ENCODE measurements at places on chromosomes 3 and 15.
A peak's percentile ranks its signal among the peaks of the same experiment; 100 is the strongest.

- no peak for DNase-seq
These were observed 18.1 kb upstream of the ATP13A5 start for GRCh38 chr3:193396451-193397244.

DNA sequence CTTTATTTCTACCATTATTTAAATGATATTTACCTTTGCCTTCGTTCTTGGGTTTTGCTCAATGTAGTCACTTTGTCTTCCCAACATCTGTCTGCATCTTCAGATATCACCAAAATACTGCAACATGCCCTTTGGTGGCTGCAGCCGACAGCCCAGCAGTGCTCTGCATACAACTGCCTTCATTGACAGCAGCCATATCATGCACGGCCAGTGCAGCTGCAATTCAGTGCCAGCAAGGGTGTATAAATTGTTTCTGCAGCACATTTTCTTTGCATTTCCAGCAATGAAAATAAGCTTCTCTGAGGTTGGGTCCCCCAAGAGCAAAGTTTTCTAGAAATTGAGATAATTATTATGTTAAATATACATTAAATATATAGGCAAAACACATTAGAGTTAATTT is 6.0 kb upstream of the PLSCR5 start:
- DNase-seq: no peak

- no peak for DNase-seq
These were observed 8.9 kb downstream of the FAM3D start for GRCh38 chr3:58657571-58658141.

- DNase-seq: no peak
These were observed 5.2 kb downstream of the NUSAP1 start for GRCh38 chr15:41337631-41338522.

DNA sequence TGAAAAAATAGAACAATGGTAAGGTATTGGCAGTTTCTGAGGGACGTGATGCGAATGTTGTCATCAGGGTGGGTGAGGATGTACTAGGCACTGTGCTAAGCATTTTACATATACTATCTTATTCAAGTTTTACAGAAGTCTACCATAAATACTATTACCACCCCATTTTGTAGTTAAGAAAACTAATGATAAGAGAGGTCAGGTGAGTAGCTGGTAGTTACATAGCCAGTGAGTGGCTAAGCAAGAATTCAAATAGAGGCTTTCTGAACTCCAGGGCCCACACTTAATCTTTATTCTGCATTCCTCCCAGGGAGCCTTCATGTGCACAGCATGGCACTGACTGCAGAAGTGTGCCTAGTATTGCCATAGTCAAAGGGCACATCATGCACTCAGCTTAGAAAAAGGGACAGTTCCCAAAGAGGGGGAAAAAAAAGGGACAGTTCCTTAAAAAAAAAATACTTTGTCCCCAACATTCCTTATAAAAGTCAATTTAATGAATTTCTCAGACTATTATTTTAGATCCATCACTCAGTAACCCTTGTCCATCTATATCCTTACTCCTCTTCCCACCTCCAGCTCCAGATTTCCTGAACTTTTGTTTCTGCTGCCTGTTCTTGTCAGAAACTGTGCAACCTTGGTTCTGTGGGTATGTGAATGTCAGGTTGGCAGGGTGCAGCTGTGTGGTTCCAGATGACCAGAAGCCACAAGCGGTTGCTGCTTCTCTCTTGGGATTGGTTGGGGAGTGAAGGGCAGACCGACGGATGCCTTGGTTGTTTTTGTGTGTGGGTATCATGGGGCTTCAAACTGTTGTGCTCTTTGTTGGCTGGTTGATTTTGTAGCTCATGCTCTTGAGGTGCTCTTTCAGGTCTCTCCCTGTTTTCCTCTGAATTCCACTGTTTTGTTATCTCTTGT is 8.3 kb downstream of the MAPKBP1 start:
- DNase-seq: no peak

- DNase-seq: no peak
These were observed 46.1 kb downstream of the MCTP2 start for GRCh38 chr15:94277485-94277884.

DNA sequence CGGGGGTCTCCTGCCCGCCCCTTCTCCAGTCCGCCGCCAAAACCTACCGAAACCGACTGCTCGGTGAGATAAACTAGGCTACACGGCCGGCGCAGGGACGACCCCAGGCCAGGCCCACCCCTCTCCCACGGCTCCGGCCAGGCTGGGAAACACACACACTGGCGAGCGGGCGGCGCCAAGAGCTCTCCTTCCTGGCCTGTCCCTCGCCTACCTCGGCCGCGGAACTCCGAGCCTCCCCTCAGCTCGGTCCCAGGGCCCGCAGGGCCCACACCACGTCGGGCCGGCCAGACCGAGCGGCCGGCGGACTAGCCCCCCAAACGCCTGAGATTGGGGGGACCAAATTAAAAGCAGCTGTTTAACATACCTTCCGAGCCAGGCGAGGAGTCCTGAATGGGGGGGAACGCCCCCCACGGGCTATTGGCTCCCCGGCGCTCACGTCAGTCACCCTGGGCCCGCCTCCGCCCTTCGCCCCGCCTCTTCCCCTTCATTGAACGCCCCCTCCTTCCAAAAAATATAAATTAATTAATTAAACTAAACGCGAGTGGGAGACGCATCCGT is 4.0 kb upstream of the SIN3A start:
- peak; percentile 92 for DNase-seq

DNA sequence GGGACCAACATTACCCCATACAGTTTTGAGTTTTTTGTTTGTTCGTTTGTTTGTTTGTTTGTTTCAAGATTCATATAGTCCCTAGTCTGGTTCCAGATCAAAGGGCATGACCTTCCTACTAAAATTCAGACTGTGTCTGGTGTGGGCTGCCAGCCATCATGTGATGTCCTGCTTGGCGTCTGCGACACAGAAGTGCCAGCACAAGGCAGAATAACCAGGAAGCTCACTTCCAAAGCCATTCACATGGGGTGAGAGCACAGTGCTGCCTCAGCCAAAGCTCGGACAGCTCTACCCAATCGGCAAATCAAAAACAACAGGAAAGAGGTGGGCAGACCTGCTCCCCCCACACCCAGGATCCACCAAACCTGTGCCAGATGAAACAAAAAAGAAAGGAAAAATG is 142.6 kb upstream of the THBS1 start:
- no peak for DNase-seq

GRCh38 chr15:63000706-63001105 is 41.8 kb upstream of the TPM1 start:
- DNase-seq: no peak

GRCh38 chr3:16148783-16149182 is 25.7 kb upstream of the GALNT15 start:
- no peak for DNase-seq

- no peak for DNase-seq
These were observed 25.5 kb downstream of the ATP1B3 start for GRCh38 chr3:141901914-141902313.

GRCh38 chr15:65342493-65342892 is 35.3 kb downstream of the IGDCC3 start:
- no peak for DNase-seq

- DNase-seq: no peak
These were observed 97.5 kb downstream of the BDH1 start for GRCh38 chr3:197458179-197458707.

DNA sequence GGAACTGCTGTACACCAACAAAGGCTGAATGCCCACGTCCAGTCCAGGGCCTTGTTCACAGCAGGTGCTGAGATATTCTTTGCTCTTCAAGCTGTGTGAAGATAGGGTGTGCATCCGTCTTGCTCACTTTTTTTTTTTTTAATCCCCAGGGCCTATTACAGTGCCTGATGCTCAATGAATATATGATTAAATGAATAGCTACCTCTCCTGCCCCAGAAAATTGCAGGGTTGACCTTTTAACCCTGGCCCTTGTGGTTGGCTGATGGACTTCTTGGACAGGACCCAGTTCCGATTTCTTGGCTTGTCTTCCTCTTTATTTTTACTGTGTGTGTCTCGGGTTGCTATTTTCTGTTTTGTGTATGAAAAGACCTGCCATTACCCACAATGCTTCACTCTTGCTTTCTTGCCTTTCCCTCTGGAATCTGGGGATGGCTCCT is 2.9 kb upstream of the FYTTD1 start:
- DNase-seq: no peak

- DNase-seq: no peak
These were observed 8.5 kb downstream of the CSRNP1 start for GRCh38 chr3:39144748-39145380.

- DNase-seq: no peak
These were observed 27.7 kb downstream of the POLQ start for GRCh38 chr3:121517953-121518655.

GRCh38 chr3:172530566-172530965 is 7.3 kb upstream of the TNFSF10 start:
- DNase-seq: no peak

GRCh38 chr15:65323071-65323511 is 18.6 kb downstream of the RNU5B-1 start:
- peak; percentile 57 for DNase-seq

DNA sequence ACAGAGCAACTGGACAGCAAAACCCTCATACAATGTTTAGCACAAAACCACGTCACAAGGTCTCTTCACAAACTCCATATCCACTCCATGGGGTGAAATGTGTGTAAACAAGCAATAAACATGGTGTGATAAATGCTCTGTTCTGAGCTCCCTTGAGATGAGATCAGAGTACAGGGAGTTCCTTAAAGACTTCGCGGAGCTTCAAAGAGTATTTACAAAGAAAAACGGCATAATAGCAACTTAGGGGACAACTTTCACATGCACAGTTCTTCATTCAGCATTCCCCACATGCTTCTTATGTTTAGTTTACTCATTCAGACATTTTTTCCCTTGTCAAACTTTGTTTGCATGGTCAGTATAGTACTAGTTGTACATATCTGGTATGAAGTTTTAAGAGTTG is 52.5 kb upstream of the SUCLG2 start:
- DNase-seq: no peak

DNA sequence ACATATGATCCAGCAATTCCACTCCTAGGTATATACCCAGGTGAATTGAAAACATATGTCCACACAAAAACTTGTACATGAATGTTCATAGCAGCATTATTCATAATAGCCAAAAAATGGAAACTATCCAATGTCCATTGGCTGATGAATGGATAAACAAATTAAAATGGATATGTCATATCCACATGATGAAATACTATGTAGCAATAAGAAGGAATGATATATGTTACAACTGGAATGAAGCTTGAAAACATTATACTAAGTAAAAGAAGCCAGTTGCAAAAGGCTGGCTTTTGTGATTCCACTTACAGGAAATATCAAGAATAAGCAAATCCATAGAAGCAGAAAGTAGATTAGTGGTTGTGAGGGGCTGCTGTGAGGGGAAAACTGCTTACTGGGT is 33.7 kb downstream of the BNC1 start:
- DNase-seq: no peak

DNA sequence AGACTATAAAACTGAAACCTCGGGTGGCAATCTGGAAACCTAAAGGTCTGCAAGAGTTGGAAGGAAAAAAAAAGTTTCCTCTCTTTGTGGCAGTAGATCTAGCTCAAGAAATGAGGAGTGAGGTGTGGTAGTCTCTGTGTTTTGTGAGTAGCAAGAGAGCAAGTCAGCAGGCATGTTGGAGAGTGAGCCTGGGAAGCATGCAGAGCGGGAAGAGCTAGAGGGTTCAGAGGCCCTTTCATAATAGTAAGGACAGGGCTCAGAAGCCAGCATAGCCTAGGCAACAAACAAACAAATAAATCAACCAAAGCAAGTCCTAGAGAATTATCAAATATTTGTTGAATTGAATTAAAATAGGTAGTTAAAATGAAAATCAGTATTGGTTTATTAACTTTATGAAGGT is 189.7 kb upstream of the CBLB start:
- no peak for DNase-seq

DNA sequence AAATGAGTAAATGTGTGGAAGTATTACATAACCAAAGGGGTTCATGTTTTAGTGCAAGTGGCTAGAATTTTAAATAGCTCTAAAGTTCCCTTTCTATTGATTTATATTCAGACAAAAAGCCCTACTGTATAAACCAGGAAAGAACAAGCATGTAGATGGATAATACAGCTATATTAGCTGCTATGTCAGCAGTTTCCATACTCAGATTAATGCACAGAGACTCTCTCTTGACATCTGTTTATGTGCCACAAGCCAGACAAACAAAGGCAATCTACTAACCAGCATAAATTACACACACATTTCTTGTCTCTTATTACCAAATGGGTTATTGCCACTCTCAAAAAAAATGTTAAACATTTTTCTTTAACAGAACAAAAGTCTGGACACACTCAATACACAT is 760.1 kb upstream of the NECTIN3 start:
- no peak for DNase-seq

DNA sequence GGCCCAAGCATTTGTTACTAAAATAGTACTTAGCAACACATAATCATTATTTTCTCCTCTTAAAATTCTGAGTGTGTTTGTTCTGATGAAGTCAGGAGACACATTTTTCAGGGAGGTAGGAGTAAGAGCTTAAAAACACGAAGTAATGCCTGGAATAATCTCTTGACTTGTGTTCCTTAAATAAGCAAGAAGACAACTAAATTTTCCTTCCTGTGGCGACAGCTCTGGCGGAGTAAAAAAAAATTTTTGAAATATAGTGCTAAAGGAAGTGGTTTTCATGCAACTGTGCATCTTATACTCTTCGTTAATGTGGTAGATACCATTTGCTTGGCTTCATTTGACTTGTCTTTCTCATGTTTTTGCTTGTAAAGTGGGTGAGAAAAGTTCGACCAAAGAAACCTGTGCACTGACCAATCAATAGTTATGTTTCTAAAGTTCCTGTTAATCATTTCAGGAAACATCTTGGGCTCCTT is 11.1 kb upstream of the MBNL1 start:
- DNase-seq: no peak

GRCh38 chr3:168331756-168332155 is 236.0 kb upstream of the GOLIM4 start:
- no peak for DNase-seq

DNA sequence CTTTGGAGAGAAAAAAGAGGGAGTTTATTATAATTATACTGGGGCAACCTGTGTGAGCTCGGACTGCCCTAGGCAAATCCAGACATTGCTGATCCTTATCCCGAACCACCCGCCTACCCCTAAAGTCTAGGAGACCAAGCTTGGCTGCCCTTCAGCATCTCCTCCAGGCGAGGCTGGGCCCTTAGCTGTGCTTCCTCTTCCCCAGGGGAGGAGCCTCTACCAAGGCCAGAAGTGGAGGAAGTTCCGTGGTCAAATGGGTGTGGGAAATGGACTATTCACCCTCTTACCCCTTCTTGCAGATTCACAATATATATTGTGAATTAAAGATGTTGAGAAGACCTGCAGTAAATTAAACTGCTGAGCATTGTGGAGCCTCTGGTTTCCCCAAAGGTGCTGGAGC is 158.3 kb upstream of the HES1 start:
- DNase-seq: no peak

DNA sequence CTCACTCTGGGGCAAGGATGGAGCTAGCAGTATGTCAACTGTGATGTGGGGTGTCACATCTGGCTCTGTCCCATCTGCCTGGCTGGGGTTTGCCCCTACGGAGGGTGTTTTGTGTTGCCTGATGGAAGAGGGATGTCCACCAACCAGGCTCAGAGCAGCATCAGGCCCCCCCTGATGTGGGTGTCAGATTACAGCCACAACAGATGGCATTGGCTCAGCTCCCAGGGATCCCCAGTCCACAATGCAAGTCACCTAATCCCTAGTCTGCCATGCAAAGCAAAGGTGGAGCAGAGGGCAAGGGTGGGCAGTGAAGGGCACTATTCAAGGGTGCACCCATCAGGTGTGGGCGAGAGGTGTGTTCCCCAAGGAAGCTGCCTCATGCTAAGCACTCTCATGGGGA is 48.9 kb upstream of the AMOTL2 start:
- no peak for DNase-seq

- peak; percentile 27 for DNase-seq
These were observed 121.0 kb downstream of the SSR3 start for GRCh38 chr3:156433910-156434309.

- DNase-seq: peak; percentile 8
These were observed 86.5 kb upstream of the FOXB1 start for GRCh38 chr15:59917504-59918157.

GRCh38 chr3:108442281-108442680 is 68.1 kb downstream of the MYH15 start:
- no peak for DNase-seq

Data from hepatic stellate cell (primary cell).